ENCODE measurements at places on chromosomes 4 and X.

DNA sequence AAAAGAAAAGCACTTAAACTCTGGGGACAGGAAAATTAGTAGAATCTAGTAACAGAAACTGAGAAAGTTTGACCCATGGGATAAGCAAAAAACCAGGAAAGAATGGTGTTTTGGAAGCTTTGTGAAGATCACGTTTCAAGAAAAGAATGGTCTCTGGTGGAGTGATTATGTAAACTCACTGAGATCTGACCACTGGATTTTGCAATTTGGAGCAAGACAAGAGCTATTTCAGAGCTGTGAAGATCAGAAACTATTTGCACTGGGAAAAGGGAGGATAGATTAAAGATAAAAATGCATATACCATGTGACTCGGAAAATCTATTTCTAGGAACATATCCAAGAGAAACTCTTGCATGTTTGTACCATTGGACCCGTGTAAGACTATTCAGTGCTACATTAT is 4.3 kb downstream of the TMPRSS11D start:
- no peak for DNase-seq

GRCh38 chr4:113467581-113467980 is 294.0 kb downstream of the CAMK2D start:
- DNase-seq = no peak

DNA sequence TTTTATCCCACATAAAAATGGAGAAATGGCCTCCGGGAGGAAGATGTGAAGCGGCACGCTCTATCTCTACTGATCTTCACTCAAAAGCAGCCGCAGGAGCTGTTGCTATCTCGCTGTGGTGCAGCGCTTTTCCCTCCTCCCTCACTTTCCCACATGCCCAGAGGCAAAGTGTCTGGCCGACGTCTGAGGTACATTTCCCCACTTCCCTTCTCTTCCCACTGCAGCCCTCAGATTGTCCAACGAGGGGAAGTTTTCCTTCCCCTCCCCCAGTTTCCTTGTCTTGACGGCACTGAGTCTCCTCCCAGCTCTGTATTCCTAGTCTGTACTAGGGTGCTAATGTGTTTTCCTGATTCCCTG is 660 bp upstream of the COL25A1 start:
- no peak for DNase-seq

DNA sequence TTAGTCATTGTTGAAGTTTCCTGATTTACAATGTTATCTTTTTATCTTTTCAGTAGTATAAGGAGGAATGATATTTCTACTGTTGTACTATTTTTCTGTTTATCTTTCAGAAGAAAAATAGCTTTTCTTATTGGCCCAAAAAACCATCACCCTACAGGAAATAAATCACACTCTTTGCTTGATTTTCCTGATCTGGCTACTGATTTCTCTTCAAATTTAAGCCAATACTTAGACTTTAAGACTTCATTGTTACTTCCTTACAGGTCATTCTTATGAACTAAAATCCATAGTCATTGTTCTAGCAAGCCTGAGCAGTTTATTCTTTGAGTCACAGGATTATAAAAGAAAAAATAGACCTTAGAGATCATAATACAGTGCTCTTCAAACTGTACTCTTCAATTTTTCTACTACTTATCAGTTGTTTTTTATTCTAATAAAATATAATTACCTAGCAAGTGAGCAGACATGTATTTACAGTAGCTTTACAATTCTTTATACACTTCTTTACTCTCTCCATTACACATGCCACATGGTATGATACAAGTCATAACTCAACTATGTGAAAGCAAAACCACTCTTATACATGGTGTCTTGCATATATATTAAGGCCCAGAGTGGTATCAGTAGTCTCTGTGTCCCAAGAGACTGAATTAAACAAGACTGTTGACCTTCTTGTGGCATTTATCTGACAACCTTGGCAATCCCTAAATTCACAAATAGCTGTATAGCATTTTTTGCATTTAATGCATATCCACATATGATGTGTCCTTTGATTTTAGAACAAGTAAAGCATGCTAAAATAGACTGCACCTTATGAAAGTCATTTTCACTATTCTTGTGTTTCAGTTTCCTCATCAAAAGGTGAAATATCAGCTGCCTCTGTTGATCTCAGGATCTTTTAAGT is 47.9 kb downstream of the TET2 start:
- DNase-seq = no peak

GRCh38 chr4:93184053-93184452 is 644.5 kb upstream of the ATOH1 start:
- DNase-seq = no peak

GRCh38 chr4:119106036-119107000 is 29.3 kb upstream of the MYOZ2 start:
- no peak for DNase-seq

GRCh38 chr4:26862381-26862915 is 1.8 kb downstream of the STIM2 start:
- DNase-seq = no peak

- no peak for DNase-seq
Observed at GRCh38 chr4:17163156-17163771, 264.8 kb upstream of the LDB2 start.

GRCh38 chr4:92522356-92522755 is 218.6 kb downstream of the GRID2 start:
- no peak for DNase-seq

Data from effector CD8-positive, alpha-beta T cell (primary cell).